ENCODE measurements at places on chromosomes 6 and 20.

DNA sequence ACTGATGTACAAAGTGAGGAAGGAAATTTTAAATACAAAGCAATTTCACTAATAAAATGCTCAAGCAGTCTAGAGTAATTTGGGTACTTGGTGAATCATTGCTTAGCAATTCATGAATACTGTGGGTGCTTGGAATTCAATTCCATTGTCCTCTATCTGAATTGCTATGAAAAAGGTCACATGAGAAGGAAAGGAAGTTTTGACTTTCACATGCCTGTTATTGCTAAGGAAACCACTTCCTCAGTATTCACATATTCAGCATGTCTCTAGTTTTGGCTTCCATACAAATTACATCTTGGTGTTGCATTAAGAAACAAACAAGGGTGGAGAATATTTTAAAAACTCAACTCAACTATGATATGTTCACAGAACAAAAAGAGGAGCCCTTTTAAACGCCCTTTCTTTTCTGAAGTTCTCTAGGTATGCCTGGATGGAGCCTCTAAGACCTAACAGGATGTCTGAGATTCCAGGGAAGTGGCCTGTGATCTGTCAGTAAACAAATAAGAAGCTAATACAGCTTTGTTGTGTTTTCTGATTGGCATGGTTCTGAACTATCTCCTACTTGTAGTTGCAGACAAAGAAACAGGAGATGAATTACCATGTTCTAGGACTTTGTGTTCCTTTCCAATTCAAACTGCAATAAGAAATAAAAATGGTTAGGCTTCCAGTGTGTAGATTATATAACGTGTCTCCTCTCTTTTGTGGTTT is 190.4 kb downstream of the OGFRL1 start:
- no peak for DNase-seq

- DNase-seq: no peak
Measured at GRCh38 chr20:53220482-53221307, 248.5 kb downstream of the TSHZ2 start.

DNA sequence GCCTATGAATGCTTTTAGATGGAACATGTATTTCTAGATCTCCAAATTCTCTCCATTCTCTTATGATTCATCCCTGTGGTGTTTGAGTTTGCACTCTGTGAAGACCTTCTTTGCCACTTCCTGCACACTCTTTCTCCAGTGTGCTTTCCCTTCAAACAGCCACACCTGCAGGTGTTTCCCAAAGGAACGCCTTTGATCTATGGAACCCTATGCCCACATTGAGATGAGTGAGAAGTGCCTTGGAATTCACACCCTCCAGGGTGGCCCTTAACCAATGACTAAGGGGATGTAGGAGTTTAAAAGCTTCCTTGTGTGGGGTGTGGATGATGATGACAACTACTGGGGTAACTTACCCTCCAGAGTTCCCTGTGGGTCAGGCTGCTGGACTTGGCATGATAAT is 570.1 kb downstream of the DHX35 start:
- DNase-seq: no peak

GRCh38 chr6:149895833-149896271 is 2.1 kb downstream of the RAET1E start:
- DNase-seq: no peak

- no peak for DNase-seq
Measured at GRCh38 chr20:62700261-62700930, 8.2 kb upstream of the NTSR1 start.

DNA sequence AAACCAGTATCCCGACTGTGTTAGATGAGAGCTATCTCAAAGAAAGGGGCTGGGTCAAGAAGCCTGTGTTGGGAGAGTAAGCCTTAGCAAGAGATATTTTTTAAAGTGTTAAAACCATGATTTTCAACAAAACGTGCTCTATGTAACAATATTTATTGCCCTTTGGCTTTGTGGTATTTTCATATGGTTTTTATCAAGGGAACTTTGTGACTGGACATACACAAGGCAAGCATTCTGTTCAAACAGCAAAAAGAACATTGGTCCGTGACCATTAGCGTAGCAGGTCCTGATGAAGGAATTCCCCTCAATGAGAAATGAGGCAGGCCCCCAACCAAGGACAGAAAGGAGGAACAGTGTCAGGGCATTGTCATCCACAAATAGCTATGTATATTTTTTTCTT is 222.6 kb downstream of the MYLK4 start:
- no peak for DNase-seq

GRCh38 chr20:19940988-19941460 is 76.1 kb upstream of the NAA20 start:
- no peak for DNase-seq

- DNase-seq: no peak
Measured at GRCh38 chr20:17862171-17862570, 106.4 kb downstream of the SNX5 start.

- DNase-seq: no peak
Measured at GRCh38 chr6:137217801-137218472, 1.2 kb downstream of the IFNGR1 start.

DNA sequence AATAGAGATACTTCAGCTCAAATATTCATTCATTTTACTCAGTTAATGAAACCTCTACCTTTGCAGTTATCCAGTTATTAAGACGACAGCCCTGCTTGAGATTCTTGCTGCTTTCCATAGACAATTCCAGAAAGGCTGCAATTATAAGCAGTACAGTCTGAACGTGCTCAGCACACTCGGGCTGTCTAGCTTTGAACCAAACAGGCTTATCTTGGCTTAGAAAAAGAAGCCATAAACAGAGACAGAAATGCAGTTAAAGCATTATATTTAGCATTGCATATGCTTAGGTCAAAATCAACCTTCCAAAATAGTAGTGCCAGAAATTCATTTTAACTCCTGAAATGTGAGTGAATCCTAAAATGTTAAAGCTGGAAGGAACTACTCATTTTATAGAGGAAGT is 204.1 kb upstream of the KCNQ5 start:
- DNase-seq: no peak

DNA sequence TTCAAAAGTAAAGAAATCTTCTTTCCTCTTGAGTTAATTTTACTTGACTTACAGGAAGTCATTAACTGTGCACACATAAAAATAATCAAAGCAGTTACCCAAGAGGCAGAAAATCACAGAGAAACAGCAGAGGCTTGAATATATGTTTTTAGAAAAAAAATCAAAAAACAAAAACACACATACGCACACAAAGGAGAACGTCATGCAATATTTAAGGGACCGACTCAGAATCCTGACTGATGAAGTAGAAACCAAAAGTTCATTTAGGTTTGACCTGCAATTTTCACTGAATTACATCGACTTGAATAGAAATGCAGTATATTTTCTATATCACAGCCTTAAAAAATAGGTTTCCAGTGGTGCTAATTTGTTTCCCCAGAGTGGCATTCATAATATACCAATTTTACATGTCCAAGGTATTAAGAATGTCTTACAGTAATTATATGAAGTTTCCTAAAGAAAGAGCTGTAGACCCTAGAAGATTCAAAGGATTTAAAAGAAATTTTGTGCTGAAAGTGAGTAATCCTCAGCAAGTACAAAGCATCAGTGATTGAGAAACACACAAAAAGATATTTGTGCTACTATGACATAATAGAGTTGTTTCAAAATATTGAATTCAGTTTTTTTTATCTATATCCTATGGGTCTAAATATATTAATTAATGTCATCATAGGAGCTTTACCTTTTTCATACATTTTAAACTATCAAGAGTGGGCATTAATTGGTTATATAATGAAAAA is 358.5 kb upstream of the RUNX2 start:
- DNase-seq: no peak
